Right atrium auricular region (tissue), 2 donors: ENCODE measurements at places on chromosomes 2 and 18. TPM values are rescaled to one million over a fixed set of nuclear protein-coding genes. Genes with fewer than 3 reads are reported as not detected.

GRCh38 chr2:844715-845114 lies 105.9 kb upstream of the SNTG2 start:
- no peaks in the 10 kb centered on the region for H3K27me3 ChIP-seq
- H3K4me3 ChIP-seq: no peak overlapping the region
- H3K36me3 ChIP-seq: no peaks in the 10 kb centered on the region
- H3K4me1 ChIP-seq: no peaks in the 10 kb centered on the region
- H3K27ac ChIP-seq: no peak overlapping the region

DNA sequence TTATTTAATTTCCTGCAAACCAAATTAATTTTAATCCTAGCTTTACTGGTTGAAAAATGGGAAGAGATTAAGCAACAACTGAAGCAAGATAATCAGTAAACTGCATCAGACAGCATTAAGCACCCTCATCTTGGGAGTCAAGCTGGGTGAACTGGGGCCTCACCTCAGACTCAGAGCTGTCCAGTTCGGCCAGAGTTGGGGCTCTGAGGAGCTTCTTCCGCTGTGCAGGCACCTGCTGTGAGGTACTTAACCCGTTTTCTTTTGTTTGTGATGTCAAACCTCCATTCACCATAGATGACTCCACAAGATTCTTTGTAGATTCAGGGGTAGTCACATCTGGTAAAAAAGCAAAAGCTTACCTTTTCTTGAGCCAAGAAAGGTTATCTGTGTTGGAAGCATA lies 71.8 kb downstream of the PRELID3A start:
- no peak overlapping the region for H3K4me3 ChIP-seq
- H3K4me1 ChIP-seq: no peaks in the 10 kb centered on the region
- no peaks in the 10 kb centered on the region for H3K27me3 ChIP-seq
- H3K36me3 ChIP-seq: peaks cover 11% of the 10 kb centered on the region
- H3K27ac ChIP-seq: no peak overlapping the region
- DNase-seq: no peak

DNA sequence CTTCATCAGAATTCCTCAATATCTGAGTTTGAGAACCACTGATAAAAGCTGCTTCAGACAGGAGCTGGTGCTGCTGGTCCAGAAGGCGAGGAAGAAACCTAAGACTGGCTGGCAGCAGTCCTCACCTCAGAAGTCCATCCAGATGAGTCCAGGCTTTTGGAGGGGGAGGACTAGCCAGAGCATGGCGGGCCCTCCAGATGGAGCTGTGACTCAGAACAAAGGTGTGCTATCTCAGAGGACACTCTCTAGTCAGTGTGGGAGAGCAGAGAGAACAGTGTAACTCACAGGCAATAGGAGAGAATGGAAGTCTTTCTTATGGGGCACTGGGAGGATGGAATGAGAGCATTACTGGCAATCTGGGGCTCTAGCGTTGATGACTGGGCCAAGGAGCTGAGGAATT lies 191.4 kb downstream of the NYAP2 start:
- no peaks in the 10 kb centered on the region for H3K4me1 ChIP-seq
- H3K27ac ChIP-seq: no peak overlapping the region
- H3K36me3 ChIP-seq: no peaks in the 10 kb centered on the region
- H3K4me3 ChIP-seq: no peak overlapping the region
- no peaks in the 10 kb centered on the region for H3K27me3 ChIP-seq
- DNase-seq: no peak

- no peaks in the 10 kb centered on the region for H3K27me3 ChIP-seq
- peaks cover 7% of the 10 kb centered on the region for H3K36me3 ChIP-seq
- no peak overlapping the region for H3K4me3 ChIP-seq
- H3K4me1 ChIP-seq: no peaks in the 10 kb centered on the region
Measured at GRCh38 chr2:33215299-33215698, 261.1 kb upstream of the RASGRP3 start.

GRCh38 chr2:74031221-74031620 lies 46.5 kb downstream of the TET3 start:
- H3K4me3 ChIP-seq: no peak overlapping the region
- H3K4me1 ChIP-seq: no peaks in the 10 kb centered on the region
- DNase-seq: no peak
- no peaks in the 10 kb centered on the region for H3K27me3 ChIP-seq
- H3K27ac ChIP-seq: no peak overlapping the region

GRCh38 chr2:45699032-45699658 lies 47.7 kb downstream of the PRKCE start:
- no peaks in the 10 kb centered on the region for H3K36me3 ChIP-seq
- no peak overlapping the region for H3K4me3 ChIP-seq
- no peaks in the 10 kb centered on the region for H3K4me1 ChIP-seq
- DNase-seq: no peak
- no peak overlapping the region for H3K27ac ChIP-seq

GRCh38 chr2:231362555-231363184 lies 32.8 kb upstream of the B3GNT7 start:
- DNase-seq: no peak
- H3K4me3 ChIP-seq: no peak overlapping the region
- H3K4me1 ChIP-seq: peaks cover 8% of the 10 kb centered on the region
- peak overlapping the region; percentile 14 for H3K27ac ChIP-seq
- H3K36me3 ChIP-seq: no peaks in the 10 kb centered on the region

DNA sequence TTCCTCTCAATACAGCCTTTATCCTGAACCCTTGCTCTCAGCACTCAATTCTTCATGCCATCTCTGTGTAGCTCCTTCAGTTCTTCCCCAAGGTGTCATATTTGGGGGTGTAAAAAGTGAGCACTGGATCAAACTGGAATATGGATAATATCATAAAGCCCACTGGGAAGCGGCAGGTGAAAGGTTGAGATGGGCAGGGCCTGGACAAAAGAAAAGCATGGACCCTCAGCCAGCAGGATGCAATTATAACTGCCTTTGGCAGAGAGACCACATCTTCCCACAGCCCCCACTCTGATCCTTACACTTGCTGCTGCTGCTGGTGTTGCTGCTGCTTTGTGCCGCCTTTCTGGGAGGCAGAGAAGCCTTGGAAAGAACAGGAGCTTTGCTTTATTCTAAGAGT lies 31.2 kb upstream of the STPG4 start:
- no peaks in the 10 kb centered on the region for H3K27me3 ChIP-seq
- no peak for DNase-seq
- H3K4me3 ChIP-seq: no peak overlapping the region
- no peak overlapping the region for H3K27ac ChIP-seq
- H3K4me1 ChIP-seq: no peaks in the 10 kb centered on the region

GRCh38 chr2:222239091-222239490 lies 59.7 kb downstream of the PAX3 start:
- H3K4me1 ChIP-seq: peaks cover 9% of the 10 kb centered on the region
- no peak overlapping the region for H3K4me3 ChIP-seq
- DNase-seq: no peak
- no peaks in the 10 kb centered on the region for H3K36me3 ChIP-seq

DNA sequence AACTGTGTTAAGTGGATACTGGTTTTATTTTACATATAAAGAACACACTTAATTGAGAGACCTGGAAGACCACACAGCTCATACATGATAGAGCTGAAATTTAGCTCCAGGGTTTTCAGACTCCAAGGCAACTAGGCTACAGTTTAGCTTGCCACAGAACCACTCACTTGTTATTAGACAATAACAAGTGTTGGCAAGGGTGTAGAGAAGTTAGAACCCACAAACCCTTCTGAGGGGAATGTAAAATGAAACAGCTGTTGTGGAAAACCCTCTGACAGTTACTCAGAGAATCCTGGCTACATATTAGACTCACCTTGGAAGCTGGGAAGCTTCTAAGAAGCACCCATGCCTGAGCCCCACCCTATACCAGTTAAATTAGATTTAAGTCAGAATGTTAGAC lies 75.3 kb downstream of the MAP3K20 start:
- no peaks in the 10 kb centered on the region for H3K36me3 ChIP-seq
- no peak overlapping the region for H3K4me3 ChIP-seq
- H3K27me3 ChIP-seq: no peaks in the 10 kb centered on the region
- no peak for DNase-seq
- H3K27ac ChIP-seq: no peak overlapping the region

DNA sequence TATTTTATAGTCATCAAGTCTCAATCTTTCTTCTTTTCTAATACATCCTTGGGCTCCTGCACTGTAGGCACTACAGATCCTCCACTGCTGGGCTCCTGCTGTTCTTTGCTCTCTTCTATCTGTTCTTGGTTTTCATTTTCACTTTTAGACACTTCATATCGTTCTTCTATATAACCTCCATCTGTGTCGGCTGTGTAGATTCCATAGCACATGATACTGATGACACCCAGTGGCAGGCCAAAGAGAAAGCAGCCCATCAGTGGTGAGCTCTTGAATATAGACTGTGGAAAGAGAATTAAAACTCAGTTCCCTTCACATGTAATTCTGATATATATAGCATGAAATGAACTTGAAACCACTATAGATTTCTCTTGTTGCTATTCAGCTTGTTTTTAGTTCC lies 38.0 kb downstream of the TMX3 start:
- H3K27me3 ChIP-seq: no peaks in the 10 kb centered on the region
- DNase-seq: no peak
- H3K4me3 ChIP-seq: no peak overlapping the region
- peaks cover 34% of the 10 kb centered on the region for H3K36me3 ChIP-seq
- no peak overlapping the region for H3K27ac ChIP-seq
- no peaks in the 10 kb centered on the region for H3K4me1 ChIP-seq

Gene NPHP1
- total RNA-seq: 3.1 TPM

Gene KLHL30
- total RNA-seq: 29.0 TPM

Gene TRPM8
- not detected for total RNA-seq

Gene GPR45
- total RNA-seq: not detected

Gene CABLES1
- total RNA-seq: 5.4 TPM

Gene NDC80
- total RNA-seq: not detected

Gene FEV
- not detected for total RNA-seq
